NCI-H774 (cell line): ENCODE measurements at places on chromosomes 7 and 10.

GRCh38 chr10:92849234-92849525 is 860 bp downstream of the EXOC6 start:
- DNase-seq = no peak

GRCh38 chr7:25832929-25833328 is 319.1 kb upstream of the NFE2L3 start:
- DNase-seq = no peak

DNA sequence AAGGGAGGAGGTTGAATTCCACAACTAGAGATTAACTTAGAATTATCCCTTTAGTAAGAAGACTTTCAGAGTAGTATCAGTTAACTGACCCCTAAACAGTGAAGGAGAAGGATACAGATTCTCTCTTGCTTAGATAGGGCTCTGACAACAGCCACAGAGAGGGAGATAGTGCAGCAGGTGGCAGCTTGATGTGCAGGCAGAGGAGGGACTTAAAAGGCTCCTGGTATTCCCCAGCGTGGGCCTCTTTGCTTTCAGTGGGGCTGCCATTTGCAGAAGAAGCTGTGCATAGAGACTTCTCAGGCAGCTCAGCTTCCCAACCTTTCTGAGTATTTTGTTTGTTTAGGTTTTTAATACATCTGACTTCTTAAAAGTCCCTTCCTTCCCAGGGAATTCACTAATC is 16.0 kb downstream of the FZD1 start:
- no peak for DNase-seq

- DNase-seq = no peak
Measured at GRCh38 chr10:65798133-65798532, 1127.7 kb upstream of the LRRTM3 start.

DNA sequence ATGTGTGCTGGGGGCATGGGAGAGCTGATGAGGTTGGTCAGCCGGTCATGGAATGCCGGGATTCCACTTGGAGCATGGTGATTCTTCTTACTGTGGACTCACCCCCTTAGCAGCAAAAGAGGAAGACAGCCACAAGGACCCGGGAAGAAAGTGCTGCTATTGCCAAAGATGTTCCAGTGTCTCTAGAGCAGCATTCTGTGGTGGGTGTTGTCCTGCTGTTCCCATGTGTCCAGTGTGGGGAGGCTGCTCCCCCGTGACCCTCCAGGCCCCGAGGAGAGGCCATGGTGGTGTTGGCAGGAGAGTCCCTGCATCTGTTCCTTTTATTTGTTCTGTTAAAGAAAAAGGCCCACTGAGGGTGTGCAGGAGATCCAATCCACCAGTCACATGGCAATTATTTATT is 499.4 kb downstream of the RPS24 start:
- DNase-seq = no peak

GRCh38 chr10:79056736-79057391 is 11.9 kb upstream of the ZMIZ1 start:
- no peak for DNase-seq

DNA sequence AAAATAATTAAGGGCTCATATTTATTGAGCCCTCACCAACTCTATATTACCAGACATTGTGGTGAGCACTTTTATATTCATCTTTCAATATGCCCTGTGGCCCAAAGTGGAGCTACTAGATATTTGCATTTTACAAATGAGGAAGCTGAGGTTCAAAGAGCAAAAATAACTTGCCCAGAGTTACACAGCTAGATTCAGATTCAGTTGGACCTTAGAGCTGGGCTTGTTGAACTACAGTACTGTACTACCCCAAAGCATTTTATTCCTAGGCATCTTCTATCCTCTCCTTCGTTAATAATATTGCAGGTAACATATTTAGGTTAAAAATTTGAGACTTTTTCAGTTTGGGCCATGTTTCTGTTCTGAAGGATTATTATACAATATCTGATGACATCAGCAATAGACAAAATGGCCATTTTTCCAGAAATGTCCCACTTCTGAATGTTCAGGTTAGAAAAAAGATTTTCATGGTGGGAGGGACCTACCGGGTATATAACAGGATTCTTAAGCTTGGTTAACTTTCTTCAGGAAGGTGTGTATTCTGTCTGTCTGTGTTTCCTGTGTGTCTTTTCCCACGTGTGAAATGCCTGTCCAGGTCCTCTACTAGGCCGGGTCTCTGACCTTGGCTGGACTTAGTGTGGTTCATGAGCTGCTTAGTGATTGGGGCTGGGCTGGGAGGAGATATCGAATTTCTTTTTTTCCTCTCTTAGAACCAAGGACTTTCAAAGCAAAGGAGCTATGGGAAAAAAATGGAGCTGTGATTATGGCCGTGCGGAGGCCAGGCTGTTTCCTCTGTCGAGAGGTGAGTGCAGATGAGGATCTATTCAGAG is 13.6 kb downstream of the PRXL2A start:
- no peak for DNase-seq

GRCh38 chr10:117246997-117247671 is 6.2 kb downstream of the SLC18A2 start:
- DNase-seq = no peak

DNA sequence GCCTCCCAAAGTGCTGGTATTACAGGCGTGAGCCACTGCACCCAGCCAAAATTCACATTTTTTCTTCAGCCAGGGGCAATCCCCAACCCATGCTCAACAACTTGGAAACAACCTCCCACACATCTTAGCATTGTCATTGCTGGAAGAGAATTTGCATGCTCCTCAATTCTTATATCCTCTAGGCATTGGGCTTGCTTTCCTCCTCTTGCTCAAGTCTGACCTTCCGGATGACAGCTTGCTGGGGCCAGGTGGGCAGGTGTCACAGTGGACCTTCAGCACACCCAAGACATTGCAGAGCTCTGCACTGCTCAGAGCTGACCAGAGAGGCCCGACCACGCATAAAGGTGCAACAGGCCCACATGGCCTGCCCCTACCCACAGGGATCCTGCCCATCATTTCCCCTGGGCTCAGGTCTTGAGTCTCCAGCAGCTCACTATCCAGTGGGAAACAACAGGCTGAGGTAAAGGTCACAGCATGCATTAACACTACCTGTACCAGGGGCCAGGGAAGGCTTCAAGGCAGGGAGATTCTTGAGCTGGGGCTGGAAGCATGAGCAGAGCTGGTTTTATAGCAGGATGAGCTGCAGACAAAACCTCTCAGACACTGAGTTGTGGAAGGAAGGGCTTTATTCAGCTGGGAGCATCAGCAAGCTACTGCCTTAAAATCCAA is 6.8 kb upstream of the GPR15LG start:
- no peak for DNase-seq

DNA sequence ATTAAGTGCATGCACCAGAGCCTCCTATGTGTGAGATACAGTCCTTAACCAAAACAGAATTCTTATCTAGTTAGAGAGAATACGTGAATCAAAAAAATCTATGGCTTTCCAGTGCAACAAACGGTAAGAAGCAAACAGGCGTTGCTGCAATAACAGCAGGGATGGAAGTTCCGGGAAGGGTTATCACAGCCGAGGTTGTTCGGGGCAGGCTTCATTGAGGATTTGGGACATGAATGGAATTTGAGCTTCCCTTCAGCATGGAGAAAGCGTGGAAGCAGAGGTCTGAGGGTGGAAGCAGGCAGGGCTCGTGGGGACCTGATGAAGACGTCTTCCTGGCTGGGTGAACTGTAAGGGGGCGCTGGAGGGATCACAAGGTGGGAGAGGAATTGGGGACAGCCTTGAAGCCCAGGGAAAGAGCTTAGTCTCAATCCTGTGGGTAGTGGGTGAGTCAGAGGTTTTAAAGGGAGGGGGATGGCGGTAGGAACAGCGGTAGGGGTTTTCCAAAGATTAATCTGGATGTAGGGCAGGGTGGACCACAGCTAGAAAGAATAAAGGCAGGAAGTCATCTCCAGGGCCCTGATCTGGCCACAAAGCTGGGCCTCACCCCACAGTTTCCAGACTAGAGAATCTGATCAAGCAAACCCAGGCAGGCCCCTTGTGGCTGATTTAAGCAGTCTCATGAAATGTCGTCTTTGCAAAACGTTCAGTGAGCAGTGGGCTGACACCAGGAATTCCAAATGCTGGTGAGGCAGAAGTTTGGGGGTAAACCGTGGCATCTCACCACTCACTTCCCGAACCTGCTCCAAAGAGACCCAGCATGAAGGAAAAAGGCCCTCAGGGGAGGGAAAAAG is 65.1 kb downstream of the CALML3 start:
- DNase-seq = no peak

DNA sequence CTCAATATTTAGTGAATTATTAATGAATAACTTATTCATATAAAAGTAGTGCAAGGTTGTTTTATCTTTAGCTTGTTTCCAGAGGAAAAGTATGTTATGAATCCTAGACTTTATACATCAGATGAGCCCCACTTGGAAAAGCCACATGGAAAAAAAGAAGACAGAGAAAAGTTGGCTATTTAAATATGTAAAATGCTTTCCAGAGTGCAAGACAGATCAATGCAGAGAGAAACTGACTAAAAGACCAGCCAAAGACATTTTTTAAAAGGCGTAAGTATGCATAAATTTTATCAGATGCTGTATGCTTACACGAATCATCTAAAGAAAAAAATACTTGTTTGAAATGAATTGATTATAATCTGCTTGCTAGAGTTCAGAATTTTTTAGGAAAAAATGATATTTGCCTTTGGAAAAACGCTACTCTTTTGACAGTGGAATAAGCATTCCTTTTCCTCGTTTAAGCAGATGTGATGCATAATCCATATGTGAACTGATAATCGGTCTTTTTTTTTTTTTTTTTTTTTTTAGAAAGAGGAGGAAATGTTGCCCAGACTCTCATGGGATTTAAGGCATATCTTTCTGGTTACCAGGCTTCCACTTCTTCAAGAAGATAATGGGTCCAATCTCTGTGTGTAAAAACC is 70.7 kb downstream of the RELN start:
- DNase-seq = no peak

- DNase-seq = no peak
Measured at GRCh38 chr10:103042129-103042528, 124.0 kb downstream of the CNNM2 start.

DNA sequence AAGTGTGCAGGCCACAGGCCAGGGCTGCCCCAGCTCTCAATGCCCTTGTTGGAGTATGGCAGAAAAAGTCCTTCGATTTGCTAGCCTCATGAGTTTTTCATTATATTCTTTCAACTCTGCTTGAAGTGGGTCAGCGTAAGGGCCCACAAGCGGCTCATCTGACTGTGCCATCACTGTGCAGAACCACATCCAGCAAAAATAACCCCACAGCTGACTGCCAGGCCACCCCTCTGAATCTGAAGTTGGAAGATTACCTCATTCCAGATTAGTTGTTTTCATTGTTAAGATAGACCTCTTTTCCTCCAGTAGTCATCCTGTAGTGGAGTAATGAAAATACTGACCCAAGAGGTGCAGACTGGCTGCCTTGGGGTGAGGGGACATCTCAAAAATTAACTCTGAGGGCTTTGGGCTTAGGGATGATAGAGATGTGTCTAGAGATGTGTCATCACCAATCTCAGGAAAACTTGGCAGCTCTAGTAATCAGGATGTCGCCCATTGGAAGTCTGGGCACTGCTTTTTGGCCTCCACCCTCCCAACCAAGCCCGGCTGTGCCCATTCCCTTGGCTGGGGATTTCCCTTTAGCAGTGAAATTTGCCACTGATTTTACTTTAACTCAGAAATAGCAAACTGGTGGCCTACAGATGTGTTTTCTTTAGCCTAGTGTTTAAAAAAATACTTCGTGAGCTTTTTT is 164.3 kb downstream of the LCOR start:
- no peak for DNase-seq

GRCh38 chr7:101940830-101941229 is 123.4 kb downstream of the CUX1 start:
- no peak for DNase-seq

DNA sequence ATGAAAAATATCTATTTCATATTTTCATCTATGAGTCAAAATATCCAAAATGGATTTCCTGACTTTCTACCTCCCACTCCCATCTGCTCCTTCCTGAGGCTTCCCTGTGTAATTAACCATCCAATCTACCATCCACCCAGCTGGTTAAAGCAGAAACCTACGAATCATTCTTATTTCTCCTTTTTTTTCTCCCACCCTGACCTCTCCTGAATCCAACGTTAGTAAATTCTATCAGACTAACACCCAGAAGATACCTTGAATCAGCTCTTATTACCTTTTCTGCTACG is 3.7 kb upstream of the LIPF start:
- no peak for DNase-seq

GRCh38 chr7:46658281-46658680 is 737.2 kb upstream of the IGFBP3 start:
- no peak for DNase-seq

GRCh38 chr10:74433993-74434392 is 283.0 kb downstream of the ADK start:
- DNase-seq = no peak

DNA sequence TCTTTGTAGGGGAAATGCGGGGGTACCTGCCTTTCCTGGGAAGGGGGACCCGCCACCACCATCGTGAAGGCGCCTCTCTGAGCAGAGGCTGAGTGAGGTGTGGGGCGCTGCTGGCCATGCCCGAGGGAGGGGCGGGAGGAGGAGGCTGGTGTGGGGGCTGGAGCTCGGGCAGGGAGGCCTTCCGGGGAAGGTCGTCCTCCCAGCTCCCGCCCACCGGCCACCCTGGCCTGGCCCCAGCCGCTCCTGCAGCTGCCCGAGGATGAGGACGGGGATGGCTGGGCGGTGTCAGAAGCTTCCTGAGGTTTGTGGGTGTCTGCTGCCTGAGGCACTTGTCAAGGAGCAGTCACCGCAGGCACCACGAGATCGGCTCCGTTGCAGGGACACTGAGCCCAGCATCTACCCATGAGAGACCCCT is 11.4 kb downstream of the PWWP2B start:
- DNase-seq = no peak

DNA sequence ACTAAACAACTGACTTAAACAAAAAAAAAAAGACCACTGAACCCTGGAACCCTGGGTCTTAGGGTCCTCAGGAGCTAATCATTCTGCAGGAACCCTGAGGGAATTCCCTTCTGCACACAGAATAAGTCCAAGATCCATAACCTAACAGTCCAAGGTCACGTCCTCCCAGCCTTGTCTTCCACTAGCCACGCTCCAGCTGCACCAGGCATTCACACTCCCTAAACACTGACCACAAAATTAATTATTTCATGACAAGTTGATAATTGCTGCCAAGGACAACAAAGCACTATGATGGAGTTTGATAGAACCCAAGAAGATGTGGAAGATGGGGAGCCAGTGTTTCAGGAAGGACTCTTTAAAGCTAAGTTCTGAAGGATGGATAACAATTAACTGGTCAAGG is 130.6 kb downstream of the SH3PXD2A start:
- no peak for DNase-seq

- no peak for DNase-seq
Measured at GRCh38 chr10:46264737-46265368, 21.9 kb upstream of the ANTXRL start.

- no peak for DNase-seq
Measured at GRCh38 chr7:55104712-55105433, 86.1 kb downstream of the EGFR start.

DNA sequence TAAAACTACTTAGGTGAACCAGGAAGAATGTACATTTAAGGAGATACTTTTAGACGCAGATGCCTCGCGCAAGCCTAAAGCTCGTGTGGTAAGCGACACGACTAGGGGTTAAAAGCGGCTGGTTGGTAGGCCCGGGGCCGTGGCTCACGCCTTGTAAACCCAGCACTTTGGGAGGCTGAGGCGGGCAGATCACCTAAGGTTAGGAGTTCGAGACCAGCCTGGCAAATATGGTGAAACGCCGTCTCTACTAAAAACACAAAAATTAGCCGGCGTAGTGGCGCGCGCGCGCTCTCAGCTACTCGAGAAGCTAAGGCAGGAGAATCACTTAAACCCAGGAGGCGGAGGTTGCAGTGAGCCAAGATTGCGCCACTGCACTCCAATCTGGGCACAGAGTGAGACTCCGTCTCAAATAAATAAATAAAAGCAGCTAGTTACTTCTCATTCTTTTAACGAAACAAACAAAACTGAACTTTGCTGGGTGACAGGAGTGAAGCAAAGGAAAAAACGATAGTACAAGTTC is 879 bp downstream of the NUDT5 start:
- no peak for DNase-seq

GRCh38 chr7:115260381-115260780 is 338.5 kb downstream of the MDFIC start:
- no peak for DNase-seq
